ENCODE measurements at places on chromosomes 4 and X. TPM values are rescaled to one million over a fixed set of nuclear protein-coding genes. Genes with fewer than 3 reads are reported as not detected.

DNA sequence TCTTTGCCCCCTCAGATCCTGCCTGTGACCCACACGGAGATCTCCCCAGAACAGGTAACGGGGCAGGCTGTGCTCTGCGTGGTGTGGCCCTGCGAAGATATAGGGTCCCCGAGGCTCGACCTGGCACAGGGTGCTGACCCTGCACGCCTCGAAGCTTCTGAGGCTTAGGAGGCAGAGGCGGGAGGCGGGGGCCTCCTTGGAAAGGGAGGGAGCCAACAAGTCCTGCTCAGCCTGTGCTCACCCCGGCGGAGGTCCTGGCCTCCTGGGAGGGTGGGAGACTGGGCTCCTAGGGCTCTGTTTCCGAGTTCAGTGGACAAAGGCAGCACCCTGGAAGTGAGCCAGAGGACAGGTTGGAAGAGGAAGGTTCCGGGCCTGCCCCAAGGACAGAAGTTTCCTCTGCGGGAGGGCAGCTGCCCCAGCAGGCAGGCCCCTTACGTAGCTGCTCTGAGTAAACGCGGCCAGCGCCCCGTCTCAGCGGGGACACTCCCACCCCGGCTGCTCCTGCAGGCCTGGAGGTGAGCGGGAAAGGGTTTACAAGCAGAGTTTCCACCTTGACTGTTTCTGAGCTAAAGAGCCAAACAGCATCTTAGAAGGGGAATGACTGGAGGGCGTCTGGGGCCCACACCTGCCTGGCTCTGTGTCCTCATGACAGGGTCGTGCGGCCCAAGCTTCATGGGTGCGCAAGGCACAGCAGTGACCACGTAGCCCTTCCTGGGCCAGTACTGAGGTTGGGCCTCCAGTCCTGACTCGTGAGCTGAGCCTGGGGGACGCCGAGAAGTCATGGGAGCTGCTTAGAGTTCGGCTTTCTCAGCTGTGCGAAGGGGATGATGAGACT lies 16.1 kb downstream of the TMEM175 start:
- DNase-seq = no peak
- H3K27ac ChIP-seq = no peak overlapping the region
- no peaks in the 10 kb centered on the region for H3K27me3 ChIP-seq

DSPP gene
- total RNA-seq = not detected

GRCh38 chrX:102599951-102600579 lies 750 bp downstream of the ARMCX5 start:
- peaks cover 6% of the 10 kb centered on the region for H3K27me3 ChIP-seq
- peaks cover 9% of the 10 kb centered on the region for H3K4me1 ChIP-seq
- H3K4me3 ChIP-seq = peak overlapping the region; percentile 99
- peaks cover 4% of the 10 kb centered on the region for H3K36me3 ChIP-seq
- DNase-seq = no peak

DNA sequence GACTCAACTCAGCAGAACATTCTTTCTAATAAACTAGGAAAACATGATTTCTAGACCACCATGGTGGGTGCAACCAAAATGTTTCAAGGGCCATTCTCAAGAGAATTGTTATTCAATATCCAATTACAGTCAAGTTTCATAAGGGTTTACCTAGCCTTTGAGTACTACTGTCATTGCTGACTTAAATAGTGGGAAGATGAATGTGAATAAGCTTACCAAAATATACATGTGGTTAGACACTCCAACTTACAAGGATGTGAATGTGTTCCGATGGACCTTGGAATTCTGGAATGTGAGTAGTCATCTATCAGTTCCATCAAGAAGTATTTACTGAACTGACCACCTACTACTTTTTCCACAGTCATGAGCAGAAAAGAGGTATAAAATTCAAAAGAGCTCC lies 16.9 kb downstream of the SH3RF1 start:
- DNase-seq = no peak
- H3K36me3 ChIP-seq = no peaks in the 10 kb centered on the region
- H3K27ac ChIP-seq = no peak overlapping the region
- H3K27me3 ChIP-seq = peaks cover 22% of the 10 kb centered on the region
- no peaks in the 10 kb centered on the region for H3K4me1 ChIP-seq

RBM46 gene
- not detected for total RNA-seq

GRCh38 chr4:137451172-137451825 lies 81.0 kb downstream of the PCDH18 start:
- H3K4me3 ChIP-seq = no peak overlapping the region
- no peak for DNase-seq
- H3K27me3 ChIP-seq = no peaks in the 10 kb centered on the region
- no peaks in the 10 kb centered on the region for H3K36me3 ChIP-seq
- no peak overlapping the region for H3K27ac ChIP-seq

GRCh38 chr4:148116264-148116663 lies 325.9 kb downstream of the NR3C2 start:
- H3K4me3 ChIP-seq = no peak overlapping the region
- H3K4me1 ChIP-seq = peaks cover 22% of the 10 kb centered on the region
- H3K27ac ChIP-seq = no peak overlapping the region
- no peaks in the 10 kb centered on the region for H3K27me3 ChIP-seq
- DNase-seq = no peak

VSIG1 gene
- 0.22 TPM for total RNA-seq

DNA sequence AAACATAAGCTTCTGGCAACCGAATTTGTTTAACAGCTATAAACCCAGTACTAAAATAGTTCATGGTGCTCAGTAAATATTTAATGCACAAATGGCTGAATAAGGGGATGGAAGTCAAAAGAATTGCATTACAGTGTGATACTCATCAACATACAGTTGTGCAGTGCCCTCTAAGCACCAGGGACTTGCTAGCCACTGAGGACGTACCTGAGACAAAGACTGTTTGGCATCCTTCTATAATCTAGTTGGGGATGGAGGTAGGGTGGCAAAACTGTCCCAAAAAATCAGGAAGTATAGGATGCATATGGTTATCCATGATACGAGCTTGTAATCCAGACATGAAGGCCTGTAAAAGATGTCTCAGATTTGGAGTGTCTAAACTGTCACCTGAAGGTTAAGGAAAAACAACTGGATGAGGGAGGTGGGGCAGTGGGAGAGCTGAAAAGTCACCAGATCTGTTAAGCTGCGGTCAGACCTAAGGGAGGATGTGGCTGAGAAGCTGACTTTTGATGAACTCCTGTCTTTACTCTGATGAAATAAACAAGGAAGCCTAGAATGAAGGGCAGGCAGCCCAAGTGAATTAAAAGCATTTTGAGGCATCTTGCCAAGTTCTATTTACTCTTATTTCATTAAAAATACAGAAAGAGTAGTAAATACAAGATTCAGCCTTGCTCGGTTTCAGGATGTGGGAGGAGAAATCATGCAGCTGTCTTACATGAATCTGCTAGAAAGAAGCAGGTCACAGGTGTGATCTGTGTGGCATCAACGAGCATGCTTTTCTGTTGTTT lies 12.0 kb upstream of the CD38 start:
- peak overlapping the region; percentile 79 for H3K27ac ChIP-seq
- no peaks in the 10 kb centered on the region for H3K27me3 ChIP-seq
- peak; percentile 57 for DNase-seq
- peaks cover 51% of the 10 kb centered on the region for H3K4me1 ChIP-seq

- H3K4me1 ChIP-seq = no peaks in the 10 kb centered on the region
- H3K4me3 ChIP-seq = no peak overlapping the region
- DNase-seq = no peak
- no peak overlapping the region for H3K27ac ChIP-seq
Observed at GRCh38 chrX:32871636-32872035, 339.7 kb downstream of the DMD start.

GRCh38 chr4:150033901-150034300 lies 44.3 kb upstream of the DCLK2 start:
- no peaks in the 10 kb centered on the region for H3K36me3 ChIP-seq
- H3K27me3 ChIP-seq = peaks cover 23% of the 10 kb centered on the region
- no peak overlapping the region for H3K4me3 ChIP-seq
- DNase-seq = no peak
- H3K27ac ChIP-seq = no peak overlapping the region

DNA sequence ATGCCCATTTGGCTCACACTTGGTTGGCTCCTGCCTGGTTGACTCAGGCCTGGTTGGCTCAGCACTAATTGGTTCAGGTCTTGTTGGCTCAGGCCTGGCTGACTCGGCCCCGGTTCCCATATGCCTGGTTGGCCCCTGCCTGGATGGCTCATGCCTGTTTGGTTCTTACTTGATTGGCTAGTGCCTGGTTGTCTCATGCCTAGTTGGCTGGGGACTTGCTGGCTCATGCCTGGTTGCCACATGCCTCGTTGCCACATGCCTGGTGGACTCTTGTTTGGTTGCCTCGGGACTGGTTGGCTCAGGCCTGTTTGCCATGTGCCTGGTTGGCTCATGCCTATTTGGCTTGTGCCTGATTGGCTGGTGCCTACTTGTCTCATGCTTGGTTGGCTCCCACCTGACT lies 103.7 kb downstream of the APOOL start:
- DNase-seq = no peak
- no peaks in the 10 kb centered on the region for H3K4me1 ChIP-seq
- H3K36me3 ChIP-seq = no peaks in the 10 kb centered on the region
- H3K27me3 ChIP-seq = no peaks in the 10 kb centered on the region
- H3K4me3 ChIP-seq = no peak overlapping the region

GRCh38 chr4:39464886-39465501 lies 6.1 kb downstream of the LIAS start:
- H3K27ac ChIP-seq = peak overlapping the region; percentile 96
- DNase-seq = peak; percentile 23
- H3K4me1 ChIP-seq = peaks cover 40% of the 10 kb centered on the region
- peaks cover 15% of the 10 kb centered on the region for H3K36me3 ChIP-seq

TEX13C gene
- total RNA-seq = not detected

DNA sequence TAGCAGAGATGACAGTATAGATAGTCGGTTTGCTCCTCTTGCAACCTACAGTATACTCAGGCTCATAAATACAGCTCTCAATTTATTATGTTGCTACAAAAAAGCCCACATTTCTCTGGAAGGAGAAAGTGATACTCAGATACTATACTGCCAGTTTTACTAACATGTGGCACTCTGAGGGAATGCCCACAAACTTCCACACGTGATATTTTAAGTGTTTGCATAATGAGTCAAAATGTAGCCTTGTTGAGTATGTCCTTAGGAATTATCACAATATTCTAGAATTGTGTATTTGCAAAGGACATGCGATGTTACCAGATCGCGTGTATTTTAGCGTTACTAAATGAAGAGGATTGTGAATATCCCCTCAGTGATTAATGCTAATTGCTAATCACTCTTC lies 929.1 kb downstream of the STIM2 start:
- no peaks in the 10 kb centered on the region for H3K27me3 ChIP-seq
- no peaks in the 10 kb centered on the region for H3K4me1 ChIP-seq
- H3K27ac ChIP-seq = no peak overlapping the region
- no peak for DNase-seq
- H3K4me3 ChIP-seq = no peak overlapping the region
- no peaks in the 10 kb centered on the region for H3K36me3 ChIP-seq

DNA sequence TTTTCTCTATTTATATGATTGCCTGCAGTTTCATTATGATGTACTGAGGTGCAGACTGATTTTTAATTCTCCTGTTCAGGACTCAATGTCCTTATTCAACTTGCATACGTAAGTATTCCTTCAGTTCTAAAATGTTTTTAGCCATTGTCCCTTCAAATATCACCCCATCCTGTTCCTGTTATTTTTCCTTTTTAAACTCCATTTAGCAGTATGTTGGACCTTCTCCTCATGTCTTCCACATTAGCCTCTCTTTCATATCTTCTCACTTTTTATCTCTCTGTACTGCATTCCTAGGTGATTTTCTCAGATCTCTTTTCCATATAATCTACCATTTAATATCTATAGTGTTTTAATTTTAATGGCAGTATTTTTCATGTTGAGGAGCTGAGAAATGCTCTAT lies 317.7 kb downstream of the NR3C2 start:
- H3K4me1 ChIP-seq = no peaks in the 10 kb centered on the region
- no peak overlapping the region for H3K27ac ChIP-seq
- no peaks in the 10 kb centered on the region for H3K27me3 ChIP-seq
- DNase-seq = no peak
- peaks cover 13% of the 10 kb centered on the region for H3K36me3 ChIP-seq

GRCh38 chrX:14581081-14581480 lies 51.7 kb downstream of the GLRA2 start:
- H3K27me3 ChIP-seq = no peaks in the 10 kb centered on the region
- no peak overlapping the region for H3K27ac ChIP-seq
- H3K4me1 ChIP-seq = no peaks in the 10 kb centered on the region

DNA sequence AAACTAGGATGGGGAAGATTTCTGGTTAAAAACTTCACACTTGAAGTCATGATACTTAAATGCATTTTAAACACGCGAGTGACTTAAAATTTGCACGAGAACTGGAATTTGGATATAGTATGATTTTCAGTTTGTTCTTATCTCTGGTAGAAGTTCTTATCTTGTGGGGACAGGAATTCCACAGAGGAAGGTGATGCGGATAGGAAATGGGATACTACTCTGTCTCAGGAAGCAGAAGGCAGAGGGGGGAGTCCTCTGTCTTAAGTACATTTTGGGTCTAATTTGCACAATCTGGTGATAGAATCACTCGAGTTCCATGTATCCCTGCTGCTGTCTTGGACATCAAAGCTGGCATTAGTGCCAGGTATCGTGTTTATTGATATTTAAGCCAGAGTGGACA lies 53.3 kb downstream of the TLL1 start:
- H3K4me1 ChIP-seq = no peaks in the 10 kb centered on the region
- no peaks in the 10 kb centered on the region for H3K27me3 ChIP-seq
- H3K4me3 ChIP-seq = no peak overlapping the region
- no peak for DNase-seq
- no peak overlapping the region for H3K27ac ChIP-seq

- no peaks in the 10 kb centered on the region for H3K4me1 ChIP-seq
- no peak for DNase-seq
- no peak overlapping the region for H3K4me3 ChIP-seq
Observed at GRCh38 chr4:107333518-107333917, 297.4 kb upstream of the DKK2 start.

- H3K4me3 ChIP-seq = no peak overlapping the region
- peaks cover 9% of the 10 kb centered on the region for H3K36me3 ChIP-seq
- H3K27ac ChIP-seq = no peak overlapping the region
Observed at GRCh38 chrX:460823-461640, 74.3 kb upstream of the PPP2R3B start.

DNA sequence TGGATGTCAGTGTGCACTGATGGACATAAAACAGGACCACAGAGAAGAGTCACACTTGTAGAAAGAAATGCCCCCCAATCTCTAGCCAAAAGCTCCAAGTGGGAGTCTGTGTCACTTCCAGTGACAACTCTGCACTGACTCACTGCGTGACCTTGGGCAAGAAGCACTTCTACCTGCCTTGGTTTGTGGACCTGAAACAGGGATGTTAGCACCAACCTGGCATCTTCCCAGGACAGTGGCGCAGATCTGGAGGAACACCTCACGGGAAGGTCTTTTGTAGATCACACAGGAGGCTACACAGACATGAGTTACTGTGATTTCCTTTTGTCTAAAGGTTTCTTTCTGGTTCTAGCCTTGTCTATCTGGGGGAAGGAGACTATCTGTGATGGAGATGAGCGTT lies 80.5 kb upstream of the DHRSX start:
- H3K4me3 ChIP-seq = no peak overlapping the region
- no peak overlapping the region for H3K27ac ChIP-seq
- peaks cover 9% of the 10 kb centered on the region for H3K4me1 ChIP-seq
- H3K36me3 ChIP-seq = no peaks in the 10 kb centered on the region

GRCh38 chrX:153806999-153807575 lies 12.6 kb downstream of the SSR4 start:
- no peak for DNase-seq
- no peak overlapping the region for H3K27ac ChIP-seq
- H3K4me3 ChIP-seq = no peak overlapping the region
- no peaks in the 10 kb centered on the region for H3K4me1 ChIP-seq

NLRP2B gene
- total RNA-seq = not detected

FHIP1A gene
- total RNA-seq = 0.22 TPM
